ENCODE measurements at places on chromosomes 1 and 21.
A peak's percentile ranks its signal among the peaks of the same experiment; 100 is the strongest.

GRCh38 chr1:162919034-162919433, 58.1 kb upstream of the CCDC190 start:
- DNase-seq = no peak

DNA sequence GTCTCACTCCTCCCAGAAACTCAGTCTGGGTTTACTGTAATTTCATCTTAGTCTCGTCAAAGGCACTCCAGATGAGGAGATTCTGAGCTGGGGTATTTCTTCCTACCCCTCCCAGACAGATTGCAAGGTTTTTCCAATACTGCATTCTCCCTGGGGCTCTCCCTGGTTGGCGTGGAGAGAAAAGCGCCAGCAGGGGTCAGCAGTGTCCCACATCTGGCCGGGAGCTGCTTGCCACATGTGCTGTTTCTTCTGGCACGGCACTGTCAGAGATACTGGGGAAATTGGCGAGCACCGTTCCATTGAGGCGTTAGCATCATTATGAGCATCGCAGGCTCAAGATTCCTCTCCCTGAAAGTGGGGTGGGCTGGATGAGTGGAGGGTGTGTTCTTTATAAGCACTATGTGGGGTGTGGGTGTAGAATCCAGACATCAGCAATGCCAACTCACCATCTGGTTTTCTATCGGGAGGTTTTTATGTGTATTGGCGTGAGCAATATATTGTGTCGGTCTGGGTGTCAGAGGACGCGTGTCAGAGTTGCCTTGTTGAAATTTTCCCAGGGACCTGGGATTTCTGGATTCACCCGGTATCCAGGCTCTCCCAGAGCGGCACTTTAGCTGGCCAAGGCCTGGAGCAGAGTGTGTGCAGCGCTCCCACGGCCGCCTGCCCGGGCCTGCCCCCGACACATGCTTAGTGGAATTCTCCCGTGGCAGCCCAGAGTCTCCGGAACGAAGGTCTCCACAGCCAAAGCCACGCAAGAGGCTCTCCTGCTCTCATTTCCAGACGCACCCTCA, 8.0 kb upstream of the NAV1 start:
- DNase-seq = peak; percentile 82

- DNase-seq = no peak
Observed at GRCh38 chr1:118188411-118188810, 3.4 kb upstream of the SPAG17 start.

DNA sequence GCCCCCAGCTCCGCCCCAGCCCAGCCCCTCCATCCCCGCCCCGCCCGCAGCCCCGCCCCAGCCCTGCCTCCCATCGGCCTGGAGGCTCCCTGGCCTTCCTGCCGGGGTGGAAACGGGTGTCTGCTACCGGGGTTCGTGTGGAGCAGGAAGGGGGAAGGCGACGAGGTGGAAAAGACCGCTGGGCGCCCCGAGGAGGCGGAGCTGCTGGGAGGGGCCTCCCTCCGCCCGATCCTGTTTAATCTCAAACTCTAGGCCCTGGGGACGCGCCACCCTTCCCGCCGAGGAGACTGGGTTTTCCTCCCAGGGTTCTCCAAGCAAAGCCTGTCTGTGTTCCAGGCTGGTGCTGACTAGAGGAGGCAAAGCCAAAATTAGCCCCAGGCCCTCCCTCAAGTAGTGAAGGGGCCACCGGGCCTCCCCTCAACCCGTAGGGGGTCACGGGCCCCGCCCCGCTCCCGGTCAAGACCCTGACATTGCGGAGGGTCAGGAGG, 16.2 kb upstream of the TTLL10 start:
- peak; percentile 93 for DNase-seq

- no peak for DNase-seq
Observed at GRCh38 chr1:193634470-193634869, 448.1 kb upstream of the B3GALT2 start.

- no peak for DNase-seq
Observed at GRCh38 chr1:20282533-20282932, 8.1 kb upstream of the VWA5B1 start.
